ENCODE measurements at places on chromosomes 5 and 9. TPM values are rescaled to one million over a fixed set of nuclear protein-coding genes. Genes with fewer than 3 reads are reported as not detected.

DNA sequence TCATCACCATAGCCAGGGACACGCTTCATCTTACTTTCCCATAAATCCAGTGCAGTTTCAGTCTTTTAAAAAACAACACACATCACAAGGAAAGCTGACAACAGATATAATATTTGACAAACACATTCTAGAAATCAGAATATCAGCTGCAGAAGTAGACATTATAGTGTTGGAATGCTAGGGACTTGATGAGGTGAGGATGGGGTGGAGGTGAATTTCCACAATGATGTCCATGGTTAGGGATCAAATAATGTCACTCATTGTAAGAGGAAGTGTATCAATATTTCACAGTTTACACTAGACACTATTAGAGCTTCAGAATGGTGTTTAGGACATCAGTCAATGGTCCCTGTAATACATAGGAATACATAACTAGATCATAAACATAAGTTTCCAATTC, 7.0 kb downstream of the FST start:
- H3K4me3 ChIP-seq = no peak overlapping the region
- no peak overlapping the region for H3K27ac ChIP-seq

DNA sequence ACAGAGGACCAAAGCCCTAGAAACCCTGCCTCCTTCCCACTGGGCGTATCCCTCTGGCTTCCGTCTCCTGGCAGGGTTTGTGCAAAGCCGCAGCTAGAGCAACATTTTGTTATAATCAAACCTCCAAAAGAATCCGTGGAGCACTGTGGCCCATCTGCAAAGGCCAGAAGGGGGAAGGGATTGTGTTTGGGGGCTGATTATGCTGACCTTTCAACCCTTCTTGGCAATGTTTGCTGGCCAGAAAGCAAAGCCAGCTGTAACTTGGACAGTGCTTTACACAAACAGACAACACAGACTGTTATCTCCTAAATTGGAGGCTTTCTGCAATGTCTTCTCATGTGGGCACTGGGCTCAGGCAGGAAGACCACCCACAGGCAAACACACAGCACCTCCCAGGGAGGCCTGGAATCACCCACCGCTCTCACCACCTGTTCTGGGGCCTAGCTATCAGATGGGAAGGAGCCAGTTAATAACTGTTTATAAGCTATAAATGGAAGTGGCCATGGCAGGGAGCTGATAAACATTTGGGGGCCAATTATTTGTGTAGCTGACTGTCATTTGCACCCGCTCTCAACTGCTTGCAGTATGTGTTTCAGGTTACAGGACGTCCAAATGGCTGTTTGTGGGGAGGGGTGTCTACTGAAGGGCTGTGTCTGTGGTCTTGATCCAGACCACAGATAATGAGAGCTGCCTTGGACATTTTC, 121.6 kb upstream of the ERCC6L2 start:
- peak overlapping the region; percentile 17 for H3K27ac ChIP-seq
- H3K4me3 ChIP-seq = no peak overlapping the region
- no peaks in the 10 kb centered on the region for H3K36me3 ChIP-seq
- no peaks in the 10 kb centered on the region for H3K27me3 ChIP-seq

The ADGRV1 gene
- 0.28 TPM for total RNA-seq

The LCN1 gene
- not detected for total RNA-seq

GRCh38 chr9:133402689-133403088, 15.1 kb downstream of the REXO4 start:
- H3K4me1 ChIP-seq = peaks cover 7% of the 10 kb centered on the region
- peaks cover 69% of the 10 kb centered on the region for H3K36me3 ChIP-seq
- H3K27me3 ChIP-seq = no peaks in the 10 kb centered on the region

All from spleen (tissue), 13 donors.